ENCODE measurements at places on chromosomes 5 and 9. TPM values are rescaled to one million over a fixed set of nuclear protein-coding genes. Genes with fewer than 3 reads are reported as not detected.

GRCh38 chr9:85224301-85224700 lies 517.5 kb downstream of the AGTPBP1 start:
- DNase-seq = no peak

GRCh38 chr9:75087289-75087823 lies 599 bp downstream of the NMRK1 start:
- DNase-seq = no peak

DNA sequence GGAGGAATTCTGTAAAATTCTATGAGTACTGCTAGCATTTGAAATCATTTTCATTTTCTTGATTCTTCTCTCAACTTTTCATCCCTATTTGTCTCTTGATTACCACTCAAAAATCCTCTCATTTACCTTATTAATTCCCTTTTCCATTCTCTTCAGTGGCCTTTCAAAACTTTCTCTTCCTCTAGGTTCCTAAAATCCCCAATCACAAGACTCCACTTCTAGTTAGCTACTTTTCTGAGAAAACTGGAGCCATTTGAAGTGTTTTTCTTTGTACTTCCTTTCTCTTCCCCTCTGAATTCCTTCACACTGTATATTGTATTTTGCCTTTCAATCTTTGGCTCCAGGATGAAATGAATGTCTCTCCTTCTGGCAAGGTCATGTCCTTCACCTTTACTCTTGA lies 61.3 kb upstream of the NR4A3 start:
- no peak for DNase-seq

DNA sequence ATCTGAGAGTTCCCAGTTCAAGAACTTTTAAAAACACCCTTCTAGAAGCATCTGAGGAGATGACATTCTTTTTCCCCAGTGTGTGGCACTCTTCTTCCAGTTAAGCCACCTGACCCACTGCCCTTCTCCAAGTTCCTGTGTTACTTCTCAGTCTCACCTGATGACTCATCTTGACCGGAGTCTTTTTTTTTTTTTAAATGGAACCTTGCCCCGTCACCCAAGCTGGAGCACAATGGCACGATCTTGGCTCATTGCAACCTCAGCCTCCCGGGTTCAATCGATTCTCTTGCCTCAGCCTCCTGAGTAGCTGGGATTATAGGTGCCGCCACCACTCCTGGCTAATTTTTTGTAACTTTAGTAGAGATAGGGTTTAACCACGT lies 224.1 kb upstream of the DAB2 start:
- no peak for DNase-seq

DNA sequence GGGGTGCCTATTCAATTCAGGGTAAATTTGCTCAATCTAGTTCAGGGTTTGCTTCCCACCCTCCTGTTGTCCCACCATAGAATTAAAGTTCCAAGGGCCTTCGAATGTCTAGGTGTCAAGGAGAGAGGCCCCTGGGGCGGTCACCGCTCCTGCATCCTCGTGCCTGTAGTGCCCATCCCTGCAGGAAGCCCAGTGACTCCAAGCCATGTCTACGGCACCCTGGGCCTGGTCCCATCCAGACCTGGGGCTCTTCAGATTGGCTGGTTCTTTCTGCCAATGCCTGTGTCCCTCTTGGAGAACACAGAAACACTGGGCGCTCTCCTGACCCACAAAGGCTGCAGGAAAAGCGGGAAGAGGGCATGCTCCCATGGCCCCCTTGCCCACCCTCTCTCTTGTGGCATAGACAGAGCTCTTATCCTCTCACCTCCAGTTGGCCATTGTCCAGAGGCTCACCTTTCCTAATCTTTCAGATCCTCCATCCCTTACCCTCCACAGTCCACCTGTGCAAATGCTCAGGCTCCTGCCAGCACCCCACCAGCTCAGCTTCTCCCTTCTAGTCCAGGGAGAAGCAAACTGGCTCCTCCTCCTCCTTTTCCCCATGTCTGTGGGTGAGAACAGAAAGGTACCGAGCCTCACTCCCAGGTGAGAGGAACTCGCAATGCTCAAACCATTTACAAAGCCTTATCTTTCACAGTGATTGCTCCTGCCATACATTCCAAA lies 253.0 kb upstream of the IRX2 start:
- DNase-seq = no peak

GRCh38 chr5:134133188-134133994 lies 18.9 kb downstream of the TCF7 start:
- no peak for DNase-seq

DNA sequence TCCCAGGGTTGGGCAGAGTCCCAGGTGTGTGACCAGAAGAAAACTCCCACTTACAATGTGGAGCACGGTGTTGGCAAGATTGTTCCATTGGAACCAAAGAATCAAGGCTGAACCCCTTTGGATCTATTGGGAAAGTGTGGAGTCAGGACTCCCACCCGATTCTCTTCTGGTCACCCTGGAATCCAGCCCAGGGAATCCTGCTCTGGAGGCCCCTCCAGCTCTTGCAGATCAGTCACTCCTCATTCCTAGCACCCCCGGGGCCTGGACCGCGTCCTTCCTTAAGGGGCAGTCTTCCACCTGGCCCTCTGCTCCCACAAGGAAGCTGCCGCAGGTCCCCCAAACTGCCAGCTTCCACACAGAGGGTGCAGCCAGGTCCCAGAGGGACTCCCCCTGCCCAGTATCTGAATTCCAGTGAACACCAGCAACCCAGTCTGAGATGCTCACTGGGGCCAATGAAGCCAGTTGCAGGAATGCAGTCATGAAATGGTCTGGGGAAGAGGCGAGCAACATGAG lies 170.1 kb downstream of the GADD45G start:
- DNase-seq = no peak

GRCh38 chr5:4862500-4862899 lies 277.6 kb upstream of the ADAMTS16 start:
- peak; percentile 35 for DNase-seq

Gene SSBP2
- total RNA-seq = 90.4 TPM

Gene NR2F1
- total RNA-seq = 64.5 TPM

Gene PCDHGA9
- 10.9 TPM for total RNA-seq

Measured in spinal cord (tissue), 10 donors.